ENCODE measurements at places on chromosomes 3 and 15.

- DNase-seq: no peak
These were observed 54.9 kb upstream of the TBC1D21 start for GRCh38 chr15:73818308-73818985.

GRCh38 chr15:40327457-40327856 is 4.0 kb downstream of the INAFM2 start:
- no peak for DNase-seq

DNA sequence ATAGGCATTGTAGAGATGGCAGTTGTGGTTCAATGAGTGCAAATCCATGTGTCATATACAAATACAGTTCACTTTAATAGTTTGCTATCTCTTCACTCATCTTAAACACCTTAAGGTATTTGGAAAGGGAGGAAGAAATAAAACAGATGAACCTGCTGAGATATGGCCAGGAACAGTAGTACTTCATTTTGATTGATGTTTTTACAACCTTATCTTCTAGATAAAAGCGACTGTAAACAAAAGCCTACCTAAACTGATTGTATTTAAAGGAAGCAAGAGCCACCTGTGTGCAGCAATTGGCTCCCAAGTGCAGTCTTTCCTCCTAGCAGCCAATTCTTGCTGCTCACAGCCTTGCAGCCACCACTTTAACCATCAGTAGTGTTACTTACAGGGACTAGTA is 217.7 kb downstream of the CDIN1 start:
- no peak for DNase-seq

- DNase-seq: no peak
These were observed 29.0 kb upstream of the HHATL start for GRCh38 chr3:42731476-42732195.

GRCh38 chr3:47013231-47013630 is 33.8 kb downstream of the NBEAL2 start:
- no peak for DNase-seq

DNA sequence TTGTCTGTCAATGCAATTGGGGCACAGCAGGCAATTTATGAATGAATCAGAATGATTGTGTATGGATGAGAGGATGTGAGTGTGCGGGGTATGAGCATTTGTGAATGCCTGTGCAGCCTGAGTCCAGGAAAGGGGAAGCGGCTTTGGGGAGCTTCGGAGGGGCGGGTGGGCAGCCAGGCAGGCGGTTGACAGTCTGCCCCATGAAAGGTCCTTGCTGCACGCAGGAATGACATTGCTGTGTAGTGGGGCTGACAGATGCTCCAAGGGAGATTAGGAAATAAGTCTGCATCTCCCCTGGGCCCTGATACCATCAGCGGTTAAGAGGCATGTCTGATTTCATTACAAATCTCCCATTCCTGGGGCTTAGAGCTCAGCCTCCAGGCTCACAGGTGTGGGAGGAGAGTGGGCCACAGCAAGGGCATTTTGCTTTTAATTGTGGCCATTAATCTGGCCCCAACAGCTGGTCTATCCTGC is 26.4 kb upstream of the TSPAN3 start:
- no peak for DNase-seq

DNA sequence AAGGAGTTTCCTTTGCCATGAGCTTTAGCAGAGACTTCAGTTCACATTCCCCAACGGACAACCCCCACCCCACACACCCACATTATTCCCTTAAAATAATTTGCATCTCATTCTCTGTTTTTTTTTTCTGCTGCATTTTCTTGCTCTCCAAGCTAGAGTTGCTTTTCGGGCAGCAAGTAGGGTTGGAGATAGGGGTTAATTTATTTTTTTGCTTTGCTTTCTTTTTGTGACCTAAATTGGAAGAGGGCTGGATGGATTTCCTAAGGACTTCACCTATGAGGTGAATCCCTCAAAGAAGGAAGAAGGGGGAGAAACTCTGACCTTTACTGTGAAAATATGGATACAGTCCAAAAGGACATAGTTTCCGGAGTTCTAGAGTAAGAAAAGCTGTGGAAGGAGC is 6.6 kb downstream of the SOX2 start:
- DNase-seq: no peak

DNA sequence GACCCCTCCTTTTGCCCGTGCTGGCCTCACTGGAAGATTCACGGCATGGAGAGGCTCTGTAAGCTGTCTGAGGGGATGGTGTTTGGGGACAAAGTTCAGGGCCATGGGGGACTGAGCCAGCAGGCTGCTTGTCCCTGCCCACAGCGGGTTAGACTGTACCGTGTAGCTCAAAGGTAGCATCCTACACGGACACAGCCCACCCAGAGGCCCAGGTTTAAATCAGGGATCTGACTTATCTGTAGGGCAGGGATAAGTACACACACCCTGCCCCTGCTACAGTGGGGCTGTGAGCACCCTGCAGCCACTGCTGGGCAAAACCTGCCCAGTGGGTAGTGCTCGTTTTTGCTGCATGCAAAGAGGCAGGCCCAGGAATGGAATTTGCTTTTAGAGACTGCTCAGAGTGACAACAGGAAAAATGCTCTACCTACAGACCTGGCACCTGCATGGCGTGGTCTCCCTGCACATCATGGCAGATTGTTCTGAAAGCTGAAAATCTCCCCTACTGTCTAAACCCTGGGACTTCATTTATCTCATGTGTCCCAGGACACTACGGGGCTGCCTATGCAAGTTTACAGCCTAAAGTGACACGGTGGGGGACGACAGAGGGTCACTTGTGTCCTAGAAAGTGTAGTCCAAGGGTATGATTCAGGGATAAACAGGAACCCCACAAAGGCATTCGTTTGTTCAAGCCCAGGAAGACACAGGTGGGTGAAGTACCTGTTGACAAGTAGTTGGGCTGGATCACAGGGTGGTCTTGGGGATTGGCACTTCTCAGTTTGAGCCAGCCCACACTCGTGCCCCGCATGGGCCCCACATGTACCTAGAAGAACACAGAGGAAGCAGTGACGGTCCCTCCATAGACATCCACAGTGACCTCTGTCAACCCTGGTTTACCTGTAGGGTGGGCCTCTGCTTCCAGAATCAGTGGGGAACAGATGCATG is 27.7 kb downstream of the CHDH start:
- DNase-seq: no peak

GRCh38 chr3:123202451-123202850 is 708 bp downstream of the SEC22A start:
- peak; percentile 22 for DNase-seq

DNA sequence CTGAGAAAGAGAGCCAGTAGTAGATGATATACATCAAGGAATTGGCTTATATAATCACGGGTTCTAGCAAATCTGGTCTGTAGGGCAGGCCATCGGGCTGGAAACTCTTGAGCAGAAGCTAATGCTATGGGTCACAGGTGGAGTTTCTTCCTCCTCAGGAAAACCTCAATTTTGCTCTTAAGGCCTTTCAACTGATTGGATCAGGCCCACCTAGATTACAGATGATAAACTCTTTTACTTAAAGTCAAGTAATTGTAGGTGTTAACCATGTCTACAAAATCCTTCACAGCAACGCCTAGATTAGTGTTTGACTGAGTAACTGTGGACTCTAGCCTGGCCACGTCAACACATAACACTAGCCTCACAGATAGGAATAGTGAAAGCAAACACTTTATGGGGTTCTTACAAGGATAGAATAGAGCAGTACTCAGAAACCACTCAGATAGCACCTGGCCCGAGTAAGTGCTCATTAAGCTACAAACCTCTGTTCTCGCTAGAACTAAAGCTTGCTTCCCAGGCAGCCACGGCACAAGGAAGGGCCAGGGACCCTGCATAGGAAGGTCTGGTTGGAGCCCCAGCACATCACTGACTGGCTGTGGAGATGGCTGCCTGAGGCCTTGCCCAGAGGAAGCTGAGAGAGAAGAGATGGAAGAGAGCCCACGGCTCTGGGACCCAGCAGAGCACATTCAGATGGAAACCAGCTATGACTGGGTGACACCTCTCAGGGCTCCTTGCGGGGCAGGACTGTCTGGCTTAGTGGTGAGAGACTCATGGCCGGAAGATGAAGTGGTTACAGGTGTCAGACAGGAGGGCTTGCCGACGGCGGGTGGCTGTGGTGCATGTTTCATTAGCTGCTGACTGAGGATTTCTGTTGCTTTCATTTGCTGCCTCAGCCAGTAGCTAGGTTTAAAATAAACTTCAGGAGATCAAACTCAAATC is 202.5 kb upstream of the TLE3 start:
- no peak for DNase-seq

- no peak for DNase-seq
These were observed 1.0 kb upstream of the PCBP4 start for GRCh38 chr3:51968170-51968775.

GRCh38 chr3:15958692-15959433 is 161.1 kb upstream of the ANKRD28 start:
- no peak for DNase-seq

DNA sequence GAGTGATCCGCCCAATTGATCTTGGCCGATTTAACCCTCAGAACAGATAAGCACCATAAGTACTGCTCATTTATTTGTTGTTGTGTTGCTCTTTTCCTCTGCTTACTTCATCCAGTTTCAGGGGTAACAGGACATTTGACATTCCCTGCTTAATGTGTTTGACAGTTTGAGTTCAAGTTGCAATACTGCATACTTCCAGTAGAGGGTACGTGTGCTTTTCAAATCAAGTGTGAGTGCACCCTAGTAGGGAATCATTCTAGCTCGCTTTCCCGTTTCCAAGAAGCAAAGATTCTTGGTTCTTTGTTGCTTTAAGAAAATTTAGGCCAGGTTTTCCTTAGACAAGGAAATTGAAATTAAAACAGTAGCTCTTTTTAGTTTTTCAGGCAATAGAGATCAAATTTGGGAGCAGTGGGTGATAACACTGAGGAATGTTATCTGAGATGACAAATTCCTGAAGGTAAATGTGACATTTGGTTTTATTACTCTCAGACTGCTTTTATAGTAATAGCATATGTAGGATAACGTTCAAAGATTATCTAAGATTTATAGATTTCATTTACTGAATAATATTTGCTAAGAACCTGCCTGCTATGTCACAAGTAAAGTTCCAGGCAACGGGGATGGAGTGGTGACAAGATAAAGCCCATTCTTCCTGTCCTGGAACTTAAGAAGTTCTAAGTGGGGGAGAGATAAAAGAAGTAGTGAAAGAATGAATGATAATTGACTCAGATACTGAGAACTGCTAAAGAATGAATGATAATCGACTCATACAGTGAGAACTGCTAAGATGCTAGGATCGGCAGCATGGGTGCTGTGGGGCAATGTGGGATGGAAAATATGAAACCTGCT is 73.3 kb downstream of the SYNPR start:
- peak; percentile 43 for DNase-seq

- no peak for DNase-seq
These were observed 4.8 kb upstream of the NR2F2 start for GRCh38 chr15:96325541-96326327.

GRCh38 chr3:141100112-141100511 is 49.0 kb downstream of the SPSB4 start:
- DNase-seq: no peak

- DNase-seq: peak; percentile 52
These were observed 187.6 kb downstream of the NLGN1 start for GRCh38 chr3:173584838-173585831.

GRCh38 chr3:190369668-190370295 is 18.2 kb upstream of the CLDN16 start:
- no peak for DNase-seq

GRCh38 chr3:146249921-146250320 is 984 bp downstream of the PLSCR4 start:
- no peak for DNase-seq

- DNase-seq: no peak
These were observed 110.2 kb downstream of the ADCY5 start for GRCh38 chr3:123338620-123339061.

DNA sequence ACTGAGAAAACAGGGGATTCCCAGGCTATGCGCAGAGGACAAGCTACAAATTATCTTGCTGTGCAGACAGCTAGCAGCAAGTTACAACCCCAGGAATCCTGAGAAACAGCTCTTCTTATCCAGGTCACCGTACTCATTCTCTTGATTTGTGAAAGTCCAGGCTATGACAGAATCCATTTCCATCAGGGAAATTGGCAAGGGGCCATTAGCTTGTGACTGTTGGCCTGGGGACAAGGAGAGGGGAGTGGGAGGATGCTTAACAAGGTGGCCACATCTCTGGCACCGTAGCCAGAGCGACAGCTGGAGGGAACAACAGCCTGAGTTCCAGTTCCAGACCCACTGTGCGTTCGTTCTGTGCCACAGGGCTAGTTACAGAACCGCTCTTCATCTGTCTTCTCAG is 44.9 kb upstream of the PLXNA1 start:
- DNase-seq: no peak

GRCh38 chr15:62145015-62145735 is 19.9 kb downstream of the C2CD4B start:
- no peak for DNase-seq

GRCh38 chr3:98776140-98776493 is 13.0 kb downstream of the ST3GAL6 start:
- no peak for DNase-seq

DNA sequence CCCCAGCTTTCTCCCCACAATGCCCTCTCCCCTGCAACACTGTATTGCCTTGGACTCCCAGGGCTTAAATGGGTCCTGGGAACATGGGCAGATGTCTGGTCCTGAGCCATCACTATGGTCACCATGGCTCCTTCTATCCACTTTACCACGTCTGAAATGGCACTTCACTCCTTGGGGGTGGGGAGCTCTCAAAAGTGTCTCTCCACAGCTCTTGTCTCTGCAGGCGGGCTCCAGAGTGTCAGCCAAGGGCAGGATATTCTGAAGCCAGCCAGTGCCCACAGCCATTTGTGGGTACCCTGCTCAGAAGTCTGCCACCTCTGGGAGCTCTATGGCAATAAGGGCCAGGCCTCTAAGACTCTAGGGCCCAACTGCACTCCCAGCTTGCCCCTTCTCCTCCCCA is 163.9 kb downstream of the PPM1L start:
- DNase-seq: no peak

- DNase-seq: no peak
These were observed 163.6 kb downstream of the KCNMB2 start for GRCh38 chr3:178699810-178700209.

- DNase-seq: no peak
These were observed 68.4 kb downstream of the PPCDC start for GRCh38 chr15:75091814-75092213.

DNA sequence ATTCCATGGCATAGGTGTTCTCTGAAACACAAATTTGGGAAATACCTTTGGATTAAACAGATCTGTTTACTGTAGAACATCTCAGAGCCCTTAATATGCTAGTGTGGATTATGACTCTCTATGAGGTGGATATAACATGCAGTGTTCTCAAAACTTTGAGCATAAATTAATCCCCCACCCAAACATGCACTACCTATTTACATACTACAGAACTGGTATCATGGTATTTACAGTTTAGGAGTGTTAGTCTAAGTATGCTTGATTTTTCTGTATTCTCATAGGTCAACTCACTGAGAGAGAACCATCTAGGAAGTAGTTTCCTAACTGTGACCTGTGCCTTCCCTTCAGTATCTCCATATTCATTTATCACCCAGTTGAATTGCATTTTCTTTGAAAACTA is 30.9 kb upstream of the ZNF609 start:
- DNase-seq: no peak

DNA sequence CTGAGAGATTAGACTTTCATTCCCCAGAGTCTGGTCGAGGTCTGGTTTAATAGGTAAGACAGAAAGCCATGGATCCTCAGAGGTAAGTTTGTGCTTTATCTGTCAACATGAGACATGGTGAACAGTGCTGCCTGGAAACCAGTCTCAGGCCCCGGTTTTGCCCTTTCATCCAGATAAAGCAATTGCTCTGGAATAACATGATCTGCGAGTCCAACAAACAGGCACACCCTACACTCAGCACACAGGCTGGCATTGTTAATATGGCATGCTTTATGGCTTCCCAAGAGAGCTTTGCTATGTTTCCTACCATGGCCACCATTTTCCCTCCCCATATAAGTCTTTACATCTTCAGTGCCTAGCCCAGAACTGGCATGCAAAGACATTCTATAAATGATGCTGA is 30.1 kb upstream of the MNS1 start:
- DNase-seq: no peak

Measured in HEK293T (cell line).